Liver (tissue), 10 donors: ENCODE measurements at places on chromosomes 2 and 18. TPM values are rescaled to one million over a fixed set of nuclear protein-coding genes. Genes with fewer than 3 reads are reported as not detected.

DNA sequence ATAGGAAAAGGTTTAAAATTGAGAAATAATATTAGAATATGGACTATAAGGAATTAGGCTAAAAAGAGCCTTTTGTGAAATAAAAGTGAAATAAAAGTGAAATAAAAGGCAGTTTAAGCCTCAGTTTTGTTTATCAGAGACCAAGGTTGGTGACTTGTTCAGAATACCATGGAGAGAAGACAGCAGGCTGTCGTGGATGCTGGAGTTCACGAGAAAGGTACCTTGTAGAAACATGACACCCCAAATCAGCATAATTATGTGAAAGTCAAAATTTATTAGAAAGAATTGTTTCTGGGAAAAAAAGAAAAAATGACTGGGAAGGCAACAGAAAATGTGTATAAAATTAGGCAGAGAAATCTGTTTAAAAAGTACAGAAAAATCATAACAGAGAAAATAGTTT is 46.5 kb upstream of the SPAG16 start:
- no peak overlapping the region for H3K27ac ChIP-seq
- DNase-seq: no peak
- no peaks in the 10 kb centered on the region for H3K36me3 ChIP-seq
- H3K4me3 ChIP-seq: no peak overlapping the region

GRCh38 chr2:231413921-231414476 is 18.5 kb downstream of the B3GNT7 start:
- no peak overlapping the region for H3K27ac ChIP-seq
- no peaks in the 10 kb centered on the region for H3K36me3 ChIP-seq
- no peak overlapping the region for H3K4me3 ChIP-seq

- H3K27me3 ChIP-seq: no peaks in the 10 kb centered on the region
- no peak for DNase-seq
- no peak overlapping the region for H3K4me3 ChIP-seq
- H3K4me1 ChIP-seq: no peaks in the 10 kb centered on the region
Measured at GRCh38 chr2:3756306-3756705, 52.9 kb downstream of the DCDC2C start.

GRCh38 chr2:224929512-224929911 is 112.8 kb downstream of the DOCK10 start:
- no peak for DNase-seq
- H3K4me1 ChIP-seq: no peaks in the 10 kb centered on the region
- H3K27me3 ChIP-seq: no peaks in the 10 kb centered on the region
- H3K36me3 ChIP-seq: peaks cover 4% of the 10 kb centered on the region

- no peak overlapping the region for H3K27ac ChIP-seq
- H3K4me1 ChIP-seq: no peaks in the 10 kb centered on the region
- no peaks in the 10 kb centered on the region for H3K27me3 ChIP-seq
- no peaks in the 10 kb centered on the region for H3K36me3 ChIP-seq
Measured at GRCh38 chr2:6368281-6368680, 497.4 kb downstream of the CMPK2 start.

- H3K27me3 ChIP-seq: no peaks in the 10 kb centered on the region
- no peak overlapping the region for H3K27ac ChIP-seq
- DNase-seq: no peak
- H3K4me3 ChIP-seq: no peak overlapping the region
- no peaks in the 10 kb centered on the region for H3K4me1 ChIP-seq
Measured at GRCh38 chr2:119464981-119465380, 33.3 kb downstream of the TMEM37 start.

- no peak overlapping the region for H3K27ac ChIP-seq
- H3K36me3 ChIP-seq: peaks cover 3% of the 10 kb centered on the region
- DNase-seq: no peak
- H3K27me3 ChIP-seq: no peaks in the 10 kb centered on the region
- peaks cover 18% of the 10 kb centered on the region for H3K4me1 ChIP-seq
- H3K4me3 ChIP-seq: no peak overlapping the region
Measured at GRCh38 chr2:240461471-240462072, 26.1 kb downstream of the GPC1 start.

The ANKRD36 gene
- 8.5 TPM for total RNA-seq

The NEMP2 gene
- 6.1 TPM for total RNA-seq

The FAM168B gene
- 62.3 TPM for total RNA-seq

The ATP6V1C2 gene
- 0.08 TPM for total RNA-seq

The ST8SIA5 gene
- total RNA-seq: 0.05 TPM

The HOXD13 gene
- total RNA-seq: not detected

The ADGRF3 gene
- total RNA-seq: 0.09 TPM
